ENCODE measurements at places on chromosomes 5 and 9. TPM values are rescaled to one million over a fixed set of nuclear protein-coding genes. Genes with fewer than 3 reads are reported as not detected.
A peak's percentile ranks its signal among the peaks of the same experiment; 100 is the strongest.

Gene TSLP
- 0.30 TPM for total RNA-seq

Gene KLF4
- total RNA-seq = 0.56 TPM

Gene LIX1
- not detected for total RNA-seq

Gene PLAC8L1
- total RNA-seq = not detected

Gene SRD5A1
- total RNA-seq = 7.1 TPM

Gene HRCT1
- not detected for total RNA-seq

Gene RMRP
- total RNA-seq = 15,791 TPM

Gene IFNA2
- total RNA-seq = not detected

GRCh38 chr5:131999441-132000240 is 11.8 kb downstream of the ACSL6 start:
- no peak for DNase-seq

DNA sequence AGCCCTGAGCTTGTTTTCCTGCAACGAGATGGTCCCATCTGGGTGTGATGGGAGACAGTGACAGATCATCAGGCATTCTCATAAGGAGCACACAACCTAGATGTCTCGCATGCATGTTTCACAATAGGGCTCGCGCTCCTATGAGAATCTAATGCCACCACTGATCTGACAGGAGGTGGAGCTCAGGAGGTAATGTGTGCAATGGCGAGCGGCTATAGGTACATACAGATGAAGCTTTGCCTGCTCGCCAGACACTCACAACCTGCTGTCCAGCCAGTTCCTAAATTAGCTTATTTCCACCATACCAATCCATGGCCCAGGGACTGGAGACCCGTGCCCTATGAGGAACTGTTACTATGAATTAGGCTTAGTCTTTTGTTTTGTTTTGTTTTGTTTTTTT is 55.3 kb upstream of the SLC30A5 start:
- no peak for DNase-seq

GRCh38 chr5:68443091-68443490 is 227.5 kb downstream of the PIK3R1 start:
- DNase-seq = no peak

GRCh38 chr9:3277200-3277599 is 248.6 kb downstream of the RFX3 start:
- DNase-seq = no peak

DNA sequence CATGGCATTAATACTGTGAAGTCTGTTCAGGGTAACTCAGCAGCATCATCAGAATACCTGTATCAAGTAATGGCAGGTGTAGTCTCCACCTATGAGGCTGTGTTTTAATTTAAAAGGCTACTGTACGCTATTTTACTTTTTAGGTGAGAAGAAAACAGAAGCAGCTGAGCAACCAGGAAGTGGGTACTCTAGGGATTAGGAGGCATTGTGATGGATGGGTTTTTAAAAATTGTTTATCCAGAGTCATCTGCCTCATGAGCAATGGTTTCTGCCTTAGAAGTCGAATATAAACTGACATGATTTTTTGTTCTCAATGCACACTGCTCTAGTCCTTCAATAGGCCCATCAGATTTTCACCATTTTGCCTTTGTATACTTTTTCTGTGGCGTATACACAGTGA is 42.6 kb downstream of the PSIP1 start:
- DNase-seq = no peak

GRCh38 chr9:80070071-80070742 is 498.4 kb downstream of the TLE4 start:
- DNase-seq = no peak

- DNase-seq = no peak
Observed at GRCh38 chr5:135488727-135489465, 36.7 kb upstream of the TIFAB start.

GRCh38 chr9:21901546-21901945 is 92.6 kb downstream of the CDKN2A start:
- no peak for DNase-seq

- DNase-seq = no peak
Observed at GRCh38 chr5:39461007-39461682, 36.4 kb upstream of the DAB2 start.

DNA sequence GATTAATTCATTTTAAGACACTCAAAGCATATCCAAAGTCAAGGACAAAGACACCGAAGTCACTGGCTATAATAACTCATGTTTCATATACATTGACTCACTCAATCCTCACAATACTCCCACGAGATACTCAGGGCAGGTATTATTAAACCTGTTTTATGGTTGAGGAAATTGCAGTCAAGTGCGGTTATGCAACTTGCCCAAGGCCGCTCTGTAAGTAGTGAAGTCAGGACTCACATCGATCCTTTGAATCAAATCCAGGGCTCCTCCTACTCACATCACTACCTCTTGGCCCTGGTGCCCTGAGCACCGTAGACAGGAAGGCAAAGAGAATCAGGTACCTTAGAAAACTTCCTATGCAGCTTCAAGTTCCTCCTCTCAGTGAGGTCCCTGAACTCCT is 87.8 kb upstream of the APC start:
- no peak for DNase-seq

- DNase-seq = no peak
Observed at GRCh38 chr5:86858442-86858841, 240.7 kb downstream of the COX7C start.

GRCh38 chr9:104850786-104851545 is 77.0 kb downstream of the ABCA1 start:
- DNase-seq = no peak

DNA sequence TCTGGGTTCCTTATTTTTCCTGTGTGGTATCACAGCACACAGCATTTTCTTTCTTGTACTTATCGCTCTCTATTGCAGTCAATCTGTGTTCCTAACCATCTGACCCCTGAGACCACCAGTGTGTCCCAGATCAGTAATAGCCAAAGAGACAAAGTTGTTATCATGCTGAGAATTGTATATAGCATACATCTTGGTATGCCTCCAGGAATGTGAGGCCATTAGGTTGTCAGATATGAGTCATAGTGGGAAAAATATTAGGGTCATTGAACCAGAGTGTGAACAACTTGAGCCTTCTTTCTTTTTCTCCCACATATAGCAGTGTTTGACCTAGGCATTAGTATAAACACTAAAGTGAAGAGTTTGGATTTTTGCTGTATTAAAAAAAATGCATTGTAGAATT is 106.3 kb downstream of the NDUFAF2 start:
- no peak for DNase-seq

DNA sequence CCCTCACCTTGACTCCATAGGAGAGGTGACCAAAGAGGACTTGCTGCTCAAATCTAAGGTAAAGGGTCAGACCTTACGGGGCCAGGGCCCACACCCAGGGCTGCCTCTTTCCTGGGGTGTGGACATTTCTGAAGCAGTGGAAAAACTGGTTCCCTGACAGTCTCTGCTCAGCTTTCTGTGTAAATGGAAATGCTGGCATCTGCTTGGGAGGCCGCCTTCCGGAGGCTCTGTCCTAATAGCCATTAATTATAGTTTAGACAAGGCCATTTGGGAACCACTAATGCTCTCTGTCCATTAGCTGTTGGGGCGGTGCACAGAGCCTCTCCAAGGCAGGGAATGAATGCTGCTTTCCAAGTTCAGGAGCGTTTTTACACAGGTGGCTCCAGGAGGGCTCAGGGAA is 17.3 kb downstream of the USP20 start:
- no peak for DNase-seq

DNA sequence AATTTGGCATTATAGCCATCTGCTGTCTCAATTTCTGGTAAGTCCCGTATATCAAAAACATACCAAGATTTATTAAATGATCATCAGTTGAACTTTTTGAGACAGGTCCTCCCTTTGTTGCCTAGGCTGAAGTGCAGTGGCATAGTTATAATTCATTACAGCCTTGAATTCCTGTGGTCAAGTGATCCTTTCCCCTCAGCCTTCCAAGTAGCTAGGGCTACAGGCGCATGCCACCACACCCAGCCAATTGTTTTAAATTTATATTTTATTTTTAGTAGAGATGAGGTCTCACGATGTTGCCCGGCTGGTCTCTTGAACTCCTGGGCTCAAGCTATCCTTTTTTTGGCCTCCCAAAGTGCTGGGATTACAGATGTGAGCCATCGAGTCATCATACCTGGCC is 418.9 kb downstream of the ARHGEF28 start:
- DNase-seq = no peak

- no peak for DNase-seq
Observed at GRCh38 chr9:106745457-106745856, 117.5 kb upstream of the ZNF462 start.

GRCh38 chr5:139164020-139164419 is 34.1 kb downstream of the SIL1 start:
- no peak for DNase-seq

DNA sequence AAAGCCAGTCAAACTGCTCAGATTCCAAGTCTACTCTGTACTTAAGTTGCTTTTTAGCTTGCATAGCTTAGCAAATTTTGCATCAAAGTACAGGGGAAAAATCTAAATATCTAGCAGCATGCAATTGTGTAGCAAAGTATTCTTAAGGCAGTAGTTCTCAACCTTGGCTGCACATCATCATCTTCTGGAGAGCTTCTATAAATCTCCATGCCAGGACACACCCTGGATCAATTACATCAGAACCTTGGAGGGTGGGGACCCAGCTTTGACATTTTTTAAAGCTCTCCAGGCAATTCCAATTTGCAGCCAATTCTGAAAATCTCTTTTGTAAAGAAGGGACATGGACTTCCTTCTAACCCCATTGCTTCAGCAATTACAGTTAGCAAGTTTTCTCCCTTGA is 187.5 kb downstream of the SNCAIP start:
- DNase-seq = no peak

GRCh38 chr9:137234055-137234697 is 3.5 kb downstream of the SLC34A3 start:
- no peak for DNase-seq

- DNase-seq = no peak
Observed at GRCh38 chr5:113036826-113037225, 60.2 kb downstream of the DCP2 start.

- no peak for DNase-seq
Observed at GRCh38 chr5:3325201-3325971, 270.2 kb upstream of the IRX1 start.

GRCh38 chr9:124489222-124489621 is 18.0 kb downstream of the NR5A1 start:
- DNase-seq = no peak

- no peak for DNase-seq
Observed at GRCh38 chr9:114083666-114084065, 5.6 kb upstream of the AMBP start.

DNA sequence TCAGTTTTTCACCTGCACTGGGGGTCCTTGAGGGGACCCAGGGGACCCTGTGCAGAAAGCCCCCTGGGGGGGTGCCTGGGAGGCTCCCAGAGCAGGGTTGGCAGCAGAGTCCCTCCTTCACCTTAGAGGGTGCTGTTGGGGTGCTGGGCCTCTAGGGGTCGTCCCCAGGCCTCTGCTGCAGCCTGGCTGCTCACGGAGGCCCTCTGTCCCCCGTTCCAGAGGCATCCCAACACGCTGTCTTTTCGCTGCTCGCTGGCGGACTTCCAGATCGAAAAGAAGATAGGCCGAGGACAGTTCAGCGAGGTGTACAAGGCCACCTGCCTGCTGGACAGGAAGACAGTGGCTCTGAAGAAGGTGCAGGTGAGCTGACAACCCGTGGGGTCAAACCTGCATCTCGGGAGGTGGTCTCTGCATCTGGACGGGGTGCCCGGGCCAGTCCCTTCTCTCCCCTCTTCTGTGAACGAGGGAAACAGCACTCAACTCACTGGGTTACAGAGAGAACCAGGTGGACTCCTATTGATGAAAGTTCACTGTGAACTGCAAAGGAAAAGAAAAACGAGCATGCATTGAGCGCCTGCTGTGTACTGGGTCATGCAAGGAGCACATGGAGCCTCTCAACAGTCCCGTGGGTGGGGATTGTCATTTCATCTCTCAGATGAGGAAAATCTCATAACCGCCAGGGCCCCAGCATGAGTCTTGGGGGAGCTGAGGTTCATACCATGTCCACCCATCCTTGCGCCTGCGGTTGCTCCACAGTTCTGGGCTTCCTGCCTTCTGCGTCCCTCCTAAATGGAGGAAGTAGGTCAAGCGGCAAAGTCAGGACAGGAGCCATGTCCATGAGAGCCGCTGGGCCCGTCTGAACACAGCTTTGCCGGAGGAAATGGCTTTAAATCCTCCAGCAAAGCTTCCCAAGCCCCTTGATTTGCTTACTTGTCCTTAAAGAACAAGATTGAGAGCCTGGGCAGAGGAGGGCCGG is 54.8 kb downstream of the NEK6 start:
- DNase-seq = no peak

- DNase-seq = peak; percentile 97
Observed at GRCh38 chr9:34646211-34647083, at the start of gene GALT. Gene GALT, plus strand, starts transcription at chr9:34646675. Its CDS starts 30 bp downstream, at chr9:34646705.

- DNase-seq = no peak
Observed at GRCh38 chr5:65434122-65434521, 47.6 kb downstream of the ADAMTS6 start.

DNA sequence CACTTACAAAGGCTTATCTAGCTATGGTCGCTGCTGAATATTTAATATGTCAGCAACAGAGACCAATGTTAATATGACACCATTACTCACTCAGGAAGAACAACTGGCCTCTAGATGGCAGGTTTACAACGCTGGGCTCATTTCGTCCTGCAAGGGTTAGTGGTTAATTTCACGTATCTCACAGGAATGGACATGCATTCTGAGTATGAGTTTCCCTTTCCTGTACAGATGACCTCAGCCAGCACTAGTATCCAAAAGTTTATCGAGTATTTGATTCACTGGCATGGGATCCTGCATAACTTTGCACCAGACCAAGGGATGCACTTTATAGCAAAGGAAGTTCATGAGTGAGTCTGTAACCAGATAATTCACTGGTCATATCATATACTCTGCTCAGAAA is 8.7 kb upstream of the TRPC7 start:
- DNase-seq = no peak

DNA sequence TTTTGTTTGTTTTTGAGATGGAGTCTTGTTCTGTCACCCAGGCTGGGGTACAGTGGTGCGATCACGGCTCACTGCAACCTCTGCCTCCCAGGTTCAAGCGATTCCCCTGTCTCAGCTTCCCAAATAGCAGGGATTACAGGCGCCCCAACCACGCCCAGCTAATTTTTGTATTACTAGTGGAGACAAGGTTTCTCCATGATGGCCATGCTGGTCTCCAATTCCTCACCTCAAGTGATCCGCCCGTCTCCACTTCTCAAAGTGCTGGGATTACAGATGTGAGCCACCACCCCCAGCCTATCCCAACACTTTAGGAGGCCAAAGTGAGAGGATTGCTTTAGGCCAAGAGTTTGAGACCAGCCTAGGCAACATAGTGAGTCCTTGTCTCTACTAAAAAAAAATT is 19.3 kb downstream of the SPZ1 start:
- no peak for DNase-seq

Measured in activated T-cell treated with anti-CD3 and anti-CD28 coated beads, Interleukin-2, amount 50 U/mL, for 4 hours (primary cell).